G401 (cell line): ENCODE measurements at places on chromosomes 1 and 21. TPM values are rescaled to one million over a fixed set of nuclear protein-coding genes. Genes with fewer than 3 reads are reported as not detected.

The CYP4A22 gene
- not detected in 2 replicates for total RNA-seq

The DYNLT5 gene
- total RNA-seq = not detected in 2 replicates

The FCMR gene
- total RNA-seq = not detected in 2 replicates

The CLDN17 gene
- not detected in 2 replicates for total RNA-seq

The RAP1GAP gene
- total RNA-seq = 3.7 and 4.8 TPM in 2 replicates

The TEDDM1 gene
- total RNA-seq = not detected in 2 replicates

The TNFSF4 gene
- total RNA-seq = 0.51 and 0.80 TPM in 2 replicates

The RUSC1 gene
- 23.9 and 35.0 TPM in 2 replicates for total RNA-seq

The JAM2 gene
- not detected in 2 replicates for total RNA-seq

The CCDC181 gene
- not detected in 2 replicates for total RNA-seq

The PROK1 gene
- total RNA-seq = not detected in 2 replicates

The PRAMEF33 gene
- total RNA-seq = not detected in 2 replicates

The MYOG gene
- not detected in 2 replicates for total RNA-seq

The RPS6KA1 gene
- total RNA-seq = 254 and 296 TPM in 2 replicates

The COL6A1 gene
- total RNA-seq = 83.0 and 85.1 TPM in 2 replicates

The CXADR gene
- 127 and 137 TPM in 2 replicates for total RNA-seq

The NBPF12 gene
- 1.9 and 2.5 TPM in 2 replicates for total RNA-seq

The LCE1E gene
- total RNA-seq = not detected in 2 replicates

The LCE6A gene
- total RNA-seq = not detected in 2 replicates

The PI4KB gene
- 19.1 and 40.6 TPM in 2 replicates for total RNA-seq

The COL16A1 gene
- total RNA-seq = 50.5 and 56.2 TPM in 2 replicates

The LRRC39 gene
- total RNA-seq = 0.34 TPM in 1 of 2 replicates, not detected in the other

The MCL1 gene
- 112 and 129 TPM in 2 replicates for total RNA-seq

The PLA2G2C gene
- not detected in 2 replicates for total RNA-seq

The CLCA4 gene
- not detected in 2 replicates for total RNA-seq

The NBL1 gene
- 15.8 and 26.2 TPM in 2 replicates for total RNA-seq

The OR13G1 gene
- not detected in 2 replicates for total RNA-seq

The LORICRIN gene
- not detected in 2 replicates for total RNA-seq

The EIF4G3 gene
- 20.2 and 30.9 TPM in 2 replicates for total RNA-seq

The OR2T2 gene
- not detected in 2 replicates for total RNA-seq

The TARBP1 gene
- 19.8 and 21.7 TPM in 2 replicates for total RNA-seq

The PIK3R3 gene
- 14.3 and 15.8 TPM in 2 replicates for total RNA-seq

The LIN28A gene
- 77.8 and 94.7 TPM in 2 replicates for total RNA-seq

The RAVER2 gene
- total RNA-seq = 20.5 and 21.2 TPM in 2 replicates

The SPRR3 gene
- total RNA-seq = not detected in 2 replicates

The SH2D5 gene
- total RNA-seq = 37.6 and 44.9 TPM in 2 replicates

The GPR52 gene
- not detected in 2 replicates for total RNA-seq

The ACTN2 gene
- 0.75 TPM in 1 of 2 replicates, not detected in the other for total RNA-seq

The CD84 gene
- not detected in 2 replicates for total RNA-seq

The C1orf226 gene
- total RNA-seq = 2.4 TPM in 1 of 2 replicates, not detected in the other

The ST6GALNAC5 gene
- total RNA-seq = not detected in 2 replicates

The CA14 gene
- 20.7 and 42.6 TPM in 2 replicates for total RNA-seq

The BMP8B gene
- total RNA-seq = 1.4 and 1.8 TPM in 2 replicates

The LCE1C gene
- not detected in 2 replicates for total RNA-seq

The NR1I3 gene
- not detected in 2 replicates for total RNA-seq

The WNT9A gene
- total RNA-seq = 1.2 and 2.7 TPM in 2 replicates

The CHD5 gene
- 12.0 and 13.5 TPM in 2 replicates for total RNA-seq

The NHLH1 gene
- total RNA-seq = not detected in 2 replicates

The FAM151A gene
- 0.75 and 1.3 TPM in 2 replicates for total RNA-seq

The B4GALT2 gene
- 38.9 and 56.4 TPM in 2 replicates for total RNA-seq

The GBP6 gene
- total RNA-seq = not detected in 2 replicates
